ENCODE measurements at places on chromosomes 6 and 20. TPM values are rescaled to one million over a fixed set of nuclear protein-coding genes. Genes with fewer than 3 reads are reported as not detected.
A peak's percentile ranks its signal among the peaks of the same experiment; 100 is the strongest.

DNA sequence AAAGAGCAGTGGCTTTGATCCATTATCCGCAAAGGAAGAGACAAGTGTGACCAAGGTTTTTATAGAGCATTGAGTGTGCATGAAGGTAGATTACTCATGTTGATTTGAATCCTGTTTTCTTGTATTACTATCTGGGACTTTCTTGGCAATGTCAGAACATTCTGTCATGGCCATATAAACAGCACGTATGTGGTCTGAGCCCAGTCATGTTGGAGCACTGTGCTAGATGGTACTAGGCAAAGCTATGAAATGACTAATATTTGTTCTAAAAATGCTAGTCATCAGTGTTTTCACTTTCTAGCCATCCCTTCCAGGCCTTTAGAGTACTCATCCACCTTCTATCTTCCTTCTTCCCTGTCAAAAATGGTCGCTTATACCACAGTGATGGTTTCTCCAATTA is 278.6 kb upstream of the FLRT3 start:
- H3K36me3 ChIP-seq = no peaks in the 10 kb centered on the region
- DNase-seq = no peak
- H3K27ac ChIP-seq = no peak overlapping the region
- no peak overlapping the region for H3K4me3 ChIP-seq
- no peaks in the 10 kb centered on the region for H3K27me3 ChIP-seq
- no peaks in the 10 kb centered on the region for H3K4me1 ChIP-seq

- no peaks in the 10 kb centered on the region for H3K4me1 ChIP-seq
- DNase-seq = no peak
- no peak overlapping the region for H3K4me3 ChIP-seq
- no peaks in the 10 kb centered on the region for H3K27me3 ChIP-seq
- H3K27ac ChIP-seq = no peak overlapping the region
Observed at GRCh38 chr6:137254966-137255365, 35.8 kb upstream of the IFNGR1 start.

DNA sequence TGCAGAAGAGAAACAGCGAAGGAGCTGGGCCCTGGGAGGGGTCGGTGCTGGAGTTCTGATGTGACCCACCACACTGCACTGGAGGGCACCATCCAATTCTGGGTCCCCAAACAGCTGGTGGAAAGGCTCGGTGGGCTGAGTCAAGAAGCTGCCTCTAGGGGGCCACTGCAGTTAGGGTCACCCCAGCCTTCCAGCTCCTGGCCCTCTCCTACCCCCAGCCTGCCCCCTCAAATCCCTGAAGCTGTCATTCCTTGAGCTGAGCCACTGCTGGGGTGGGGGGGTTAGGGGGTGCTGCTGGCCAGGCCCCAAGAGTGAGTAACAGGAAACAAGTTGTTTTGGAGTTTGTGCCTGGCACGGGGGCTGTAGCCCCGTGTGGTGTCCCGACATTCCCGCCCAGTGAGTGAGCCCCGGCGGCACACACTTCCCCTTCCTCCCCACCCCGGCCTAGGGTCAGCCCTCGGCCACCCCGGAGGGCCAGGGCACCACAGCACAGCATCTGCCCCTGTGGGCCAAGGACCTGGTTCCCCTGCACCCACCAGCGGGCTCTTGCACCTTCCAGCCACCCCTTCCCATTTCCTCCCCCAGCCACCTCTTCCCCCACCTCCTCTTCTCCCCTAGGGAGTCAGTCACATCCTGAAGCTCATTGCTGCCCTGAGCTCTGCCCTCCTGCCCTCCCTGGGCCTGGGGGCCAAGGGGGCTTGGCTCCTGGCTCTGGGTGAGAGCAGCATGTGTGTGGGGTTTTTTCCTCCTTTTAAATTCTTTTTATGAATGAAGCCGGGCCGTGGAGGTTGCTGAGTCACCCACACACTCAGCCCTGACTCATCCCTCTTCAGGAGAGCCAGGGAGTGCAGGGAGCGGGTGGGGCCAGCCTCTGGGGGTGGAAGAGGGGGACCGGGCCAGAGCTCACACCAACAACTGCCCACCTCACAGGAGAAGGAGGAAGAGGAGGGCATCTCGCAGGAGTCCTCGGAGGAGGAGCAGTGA is 4.6 kb downstream of the SMIM29 start:
- H3K4me1 ChIP-seq = peaks cover 73% of the 10 kb centered on the region
- no peak overlapping the region for H3K4me3 ChIP-seq
- no peaks in the 10 kb centered on the region for H3K27me3 ChIP-seq

DNA sequence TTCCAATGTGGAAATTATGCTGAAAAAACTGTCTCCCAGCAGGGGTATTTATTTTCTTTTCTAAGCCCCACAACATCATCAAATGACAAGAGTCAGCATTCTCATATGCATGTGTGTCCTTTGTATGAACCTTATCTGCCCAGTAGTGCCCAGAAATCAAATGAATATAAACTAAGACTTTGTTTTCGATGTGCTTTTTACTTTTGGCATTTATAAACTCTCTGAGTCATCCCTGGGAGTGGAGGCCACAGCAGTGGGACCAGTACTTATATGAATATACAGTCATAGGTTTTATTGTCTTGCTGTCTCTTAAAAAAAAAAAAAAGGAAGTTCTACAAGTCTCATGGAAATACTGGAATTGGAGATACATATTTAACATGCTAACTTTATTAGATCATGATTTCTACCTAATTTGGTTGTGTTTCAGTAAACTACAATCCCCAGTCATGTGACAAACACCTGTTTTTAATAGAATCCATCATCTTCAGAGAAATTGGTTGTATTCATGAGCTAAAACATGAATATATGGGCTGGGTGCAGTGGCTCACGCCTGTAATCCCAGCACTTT is 99.2 kb upstream of the TMEM181 start:
- H3K36me3 ChIP-seq = peaks cover 35% of the 10 kb centered on the region
- no peaks in the 10 kb centered on the region for H3K27me3 ChIP-seq
- DNase-seq = no peak
- H3K4me3 ChIP-seq = no peak overlapping the region
- H3K4me1 ChIP-seq = no peaks in the 10 kb centered on the region

- H3K27me3 ChIP-seq = no peaks in the 10 kb centered on the region
- peaks cover 47% of the 10 kb centered on the region for H3K36me3 ChIP-seq
- no peak overlapping the region for H3K27ac ChIP-seq
- H3K4me3 ChIP-seq = no peak overlapping the region
Observed at GRCh38 chr20:49877386-49877921, 37.9 kb downstream of the SPATA2 start.

DNA sequence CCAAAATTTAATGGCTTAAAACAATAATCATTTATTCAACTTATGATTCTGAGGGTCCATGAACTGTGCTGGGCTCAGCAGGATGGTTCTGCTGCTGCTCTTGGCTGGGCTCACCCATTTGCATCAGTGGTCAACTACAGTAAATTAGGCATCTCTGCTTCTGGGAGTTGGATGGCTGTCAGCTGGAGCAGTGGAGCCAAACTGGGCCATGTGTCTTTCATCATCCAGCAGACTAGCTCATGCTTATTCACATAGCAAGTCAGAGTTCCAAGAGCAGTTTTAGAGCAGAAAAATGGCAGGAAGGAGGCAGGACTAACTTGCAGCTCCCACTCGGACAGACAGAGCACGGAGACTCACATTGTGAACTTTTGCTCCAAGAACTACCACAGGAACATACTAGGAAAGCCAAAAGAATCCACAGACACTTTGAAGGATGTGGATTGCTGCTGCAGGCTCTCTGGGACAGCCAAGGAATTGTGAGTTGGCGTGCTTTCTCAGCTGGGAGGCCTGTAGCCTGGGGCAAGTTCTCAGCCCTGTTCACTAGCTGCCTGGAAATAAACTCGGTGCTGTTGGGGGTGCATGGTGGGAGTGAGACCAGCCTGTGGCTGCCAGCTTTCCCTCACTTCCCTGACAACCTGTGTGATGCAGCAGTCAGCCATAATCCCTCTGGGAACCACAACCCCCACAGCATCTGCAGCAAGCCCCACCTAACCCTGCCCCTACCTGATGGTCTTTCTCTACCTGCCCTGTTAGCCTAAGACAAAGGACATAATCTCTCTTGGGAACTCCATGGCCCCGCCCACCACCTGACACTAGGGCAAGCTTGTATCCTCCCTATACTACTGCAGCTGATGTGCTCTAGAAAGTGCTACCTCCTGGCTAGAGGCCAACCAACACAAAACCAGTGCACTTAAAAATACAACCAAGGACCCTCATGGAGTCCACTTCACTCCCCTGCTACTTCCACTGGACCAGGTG is 129.0 kb downstream of the JPH2 start:
- no peak overlapping the region for H3K4me3 ChIP-seq
- H3K27ac ChIP-seq = no peak overlapping the region

GRCh38 chr6:30156262-30156599 is 4.8 kb downstream of the TRIM10 start:
- peaks cover 18% of the 10 kb centered on the region for H3K27me3 ChIP-seq
- no peak overlapping the region for H3K4me3 ChIP-seq
- H3K36me3 ChIP-seq = no peaks in the 10 kb centered on the region
- DNase-seq = no peak
- H3K27ac ChIP-seq = no peak overlapping the region

- no peak overlapping the region for H3K27ac ChIP-seq
- no peaks in the 10 kb centered on the region for H3K27me3 ChIP-seq
- H3K4me3 ChIP-seq = no peak overlapping the region
Observed at GRCh38 chr6:16064671-16065072, 64.2 kb upstream of the MYLIP start.

GRCh38 chr6:85641897-85642773 is 551 bp downstream of the SYNCRIP start:
- H3K27ac ChIP-seq = peak overlapping the region; percentile 99
- peaks cover 20% of the 10 kb centered on the region for H3K4me1 ChIP-seq
- H3K27me3 ChIP-seq = no peaks in the 10 kb centered on the region
- peaks cover 33% of the 10 kb centered on the region for H3K36me3 ChIP-seq
- DNase-seq = peak; percentile 41
- peak overlapping the region; percentile 88 for H3K4me3 ChIP-seq

DNA sequence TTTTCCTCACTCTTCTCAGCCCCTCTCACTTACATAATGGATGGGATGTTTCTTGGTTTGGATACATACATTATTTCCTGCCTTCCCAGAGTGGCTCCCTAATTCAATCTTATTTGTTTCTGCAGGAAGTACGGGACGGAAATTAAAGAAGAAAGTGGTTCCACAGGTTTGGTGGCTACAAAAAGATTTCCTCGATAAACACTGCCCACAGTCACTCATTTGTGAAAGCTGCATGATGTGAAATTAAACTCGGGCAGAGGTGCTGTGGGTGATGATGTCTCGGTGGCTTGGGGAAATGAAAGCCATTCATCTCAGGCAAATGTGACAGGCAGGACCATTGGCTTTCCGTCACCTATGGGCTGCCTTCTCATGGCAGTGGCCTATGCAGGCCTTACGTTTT is 119.5 kb upstream of the KCNG1 start:
- H3K36me3 ChIP-seq = no peaks in the 10 kb centered on the region
- H3K27me3 ChIP-seq = peaks cover 3% of the 10 kb centered on the region
- no peak overlapping the region for H3K27ac ChIP-seq
- no peak for DNase-seq
- no peaks in the 10 kb centered on the region for H3K4me1 ChIP-seq

DNA sequence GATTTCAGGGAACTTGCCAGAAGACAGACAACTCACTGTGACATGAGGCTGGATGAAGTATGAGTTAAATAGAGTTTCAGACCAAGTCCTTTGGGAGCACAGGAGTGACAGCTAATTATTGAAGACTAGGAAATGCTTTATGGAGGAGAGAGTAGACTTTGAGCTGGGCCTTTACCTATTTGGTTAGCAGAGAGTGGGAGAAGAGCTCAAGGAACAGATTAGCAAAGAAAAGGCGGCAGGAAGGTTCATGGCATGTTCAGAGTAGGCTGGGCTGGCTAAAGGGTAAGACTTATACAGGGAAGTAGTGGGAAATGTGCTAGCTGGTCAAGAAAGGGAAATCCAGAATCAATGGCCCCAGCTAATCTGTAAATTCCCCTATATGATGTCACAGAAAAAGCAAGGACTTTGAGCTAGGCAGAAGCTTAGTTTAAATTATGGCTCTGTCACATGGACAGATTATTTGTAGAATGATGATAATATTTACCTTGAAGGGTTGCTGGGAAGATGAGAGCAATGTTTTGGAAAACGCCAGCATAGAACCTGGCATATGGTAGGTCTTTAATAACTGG is 19.0 kb downstream of the CEP250 start:
- H3K27ac ChIP-seq = no peak overlapping the region
- DNase-seq = no peak
- H3K27me3 ChIP-seq = no peaks in the 10 kb centered on the region

DNA sequence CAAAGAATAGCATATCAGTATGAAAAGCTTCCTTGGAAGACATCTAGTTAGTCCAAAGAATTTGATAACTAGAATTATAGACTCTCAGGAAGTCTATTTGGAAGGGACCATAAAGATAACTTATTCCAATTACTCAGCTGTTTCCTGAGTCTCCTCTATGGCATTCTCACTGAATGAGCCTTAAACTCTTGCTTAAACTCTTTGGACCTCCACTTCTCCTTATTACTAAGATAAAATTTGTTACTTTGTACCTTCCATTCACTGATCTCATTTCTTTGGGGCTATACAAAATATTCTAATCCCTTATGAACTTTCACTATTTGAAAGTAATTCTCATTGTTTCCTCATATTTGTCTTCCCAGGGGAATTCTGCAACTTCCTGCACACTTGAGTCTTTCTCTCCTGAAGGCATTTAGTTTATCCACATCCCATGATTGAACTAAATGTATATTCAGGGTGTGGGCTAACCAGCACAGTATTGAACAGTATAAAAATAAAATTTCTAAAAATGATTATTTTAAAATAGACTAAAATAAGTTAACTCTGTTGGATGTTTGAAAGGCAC is 67.1 kb upstream of the NOTCH4 start:
- H3K4me3 ChIP-seq = no peak overlapping the region
- no peaks in the 10 kb centered on the region for H3K27me3 ChIP-seq
- no peak for DNase-seq
- no peaks in the 10 kb centered on the region for H3K36me3 ChIP-seq
- H3K27ac ChIP-seq = no peak overlapping the region

DNA sequence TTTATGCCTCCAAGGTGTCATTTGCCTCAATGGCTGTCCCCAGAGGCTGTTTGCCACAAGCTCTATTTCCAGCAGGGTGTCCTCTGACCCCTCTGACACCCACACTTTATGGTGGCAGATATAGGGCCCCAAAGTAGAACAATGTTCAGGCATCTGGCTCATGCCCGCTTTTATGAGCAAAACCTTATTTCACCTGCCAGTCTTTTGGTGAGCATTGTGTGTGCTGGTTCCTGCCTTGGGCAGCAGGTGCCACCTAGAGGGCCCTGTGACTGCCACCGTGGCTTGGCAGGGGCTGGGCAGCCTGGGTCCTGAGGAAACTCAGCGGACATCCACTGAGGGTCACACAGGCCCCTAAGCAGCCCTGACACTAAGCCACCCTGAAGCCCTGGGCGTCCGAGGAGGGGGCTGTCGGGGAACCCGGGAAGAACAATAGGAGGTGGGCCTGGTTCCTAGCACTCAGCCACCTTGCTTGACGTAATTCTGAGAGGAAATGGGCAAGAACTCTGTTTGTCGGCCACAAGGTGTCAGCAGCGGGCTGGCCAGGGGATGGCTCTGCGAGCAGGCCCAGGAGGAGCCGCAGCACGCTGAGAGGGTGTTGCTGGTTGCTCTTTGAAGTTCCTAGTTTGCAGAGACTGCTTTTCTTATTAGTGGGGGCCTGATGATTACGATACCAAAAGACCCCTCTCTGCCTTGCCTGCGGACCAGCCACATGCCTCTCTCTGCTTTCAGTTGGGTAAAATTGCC is 148.9 kb downstream of the SCML4 start:
- peak overlapping the region; percentile 18 for H3K4me3 ChIP-seq
- H3K36me3 ChIP-seq = no peaks in the 10 kb centered on the region
- no peaks in the 10 kb centered on the region for H3K27me3 ChIP-seq
- DNase-seq = peak; percentile 85
- H3K4me1 ChIP-seq = peaks cover 18% of the 10 kb centered on the region
- peak overlapping the region; percentile 18 for H3K27ac ChIP-seq

SLC22A1 gene
- 0.14 TPM for total RNA-seq

BACH2 gene
- 170 TPM for total RNA-seq

GJA1 gene
- total RNA-seq = not detected

PSMA7 gene
- 150 TPM for total RNA-seq

MRS2 gene
- total RNA-seq = 4.6 TPM

LTV1 gene
- total RNA-seq = 28.5 TPM

GHRH gene
- not detected for total RNA-seq

POPDC3 gene
- total RNA-seq = not detected

Data from CD4-positive, alpha-beta T cell (primary cell).